Transverse colon (tissue), 4 donors: ENCODE measurements at places on chromosomes 2 and 18. TPM values are rescaled to one million over a fixed set of nuclear protein-coding genes. Genes with fewer than 3 reads are reported as not detected.

Gene HOXD13
- not detected for total RNA-seq

Gene SNORC
- 15.9 TPM for total RNA-seq

Gene REEP1
- total RNA-seq: 14.1 TPM

Gene TPO
- 1.4 TPM for total RNA-seq

Gene IGFBP5
- total RNA-seq: 167 TPM

Gene LINC00305
- total RNA-seq: not detected
